Central memory CD4-positive, alpha-beta T cell (primary cell): ENCODE measurements at places on chromosomes 12 and 14.
A peak's percentile ranks its signal among the peaks of the same experiment; 100 is the strongest.

GRCh38 chr14:32224737-32225377 lies 21.8 kb upstream of the RNU6-8 start:
- no peak for DNase-seq

DNA sequence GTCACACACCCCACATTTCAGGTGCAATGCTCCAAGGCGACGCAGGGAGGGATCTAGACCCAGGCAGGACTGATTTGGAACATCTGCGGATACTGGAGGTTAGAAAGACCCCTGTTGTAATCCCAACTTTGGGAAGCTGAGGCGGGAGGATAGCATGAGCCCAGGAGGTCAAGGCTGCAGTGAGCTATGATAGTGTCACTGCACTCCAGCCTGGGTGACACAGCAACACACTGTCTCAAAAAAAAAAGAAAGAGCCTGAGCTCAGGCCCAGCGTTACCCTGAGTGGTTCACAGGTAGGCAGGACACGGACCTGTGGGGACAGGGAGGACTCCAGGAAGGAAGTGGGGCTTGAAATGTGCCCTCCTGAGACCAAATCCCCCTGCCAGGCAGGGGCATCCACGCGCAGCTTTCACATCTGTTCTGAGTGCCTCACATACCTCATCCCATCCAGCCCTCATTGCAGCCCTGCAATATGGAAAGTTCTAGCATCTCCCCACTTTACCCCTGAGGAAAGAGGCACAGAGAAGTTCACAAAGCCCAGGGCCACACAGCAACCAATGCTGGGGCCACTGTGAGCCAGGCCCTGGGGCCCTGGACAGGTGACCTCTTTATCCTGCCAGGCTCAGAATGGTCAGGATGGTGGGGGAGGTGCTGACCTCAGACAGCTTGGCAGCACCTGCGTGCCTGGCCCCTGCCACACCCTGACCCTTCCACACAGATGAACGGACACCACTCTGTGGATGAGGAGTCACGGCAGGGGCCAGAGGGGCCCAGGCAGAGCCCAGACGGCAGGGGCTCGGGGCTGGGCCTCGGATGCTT lies 34.1 kb downstream of the CCDC85C start:
- no peak for DNase-seq

- DNase-seq, result no peak
Observed at GRCh38 chr14:99674776-99675381, 9.2 kb upstream of the CYP46A1 start.

DNA sequence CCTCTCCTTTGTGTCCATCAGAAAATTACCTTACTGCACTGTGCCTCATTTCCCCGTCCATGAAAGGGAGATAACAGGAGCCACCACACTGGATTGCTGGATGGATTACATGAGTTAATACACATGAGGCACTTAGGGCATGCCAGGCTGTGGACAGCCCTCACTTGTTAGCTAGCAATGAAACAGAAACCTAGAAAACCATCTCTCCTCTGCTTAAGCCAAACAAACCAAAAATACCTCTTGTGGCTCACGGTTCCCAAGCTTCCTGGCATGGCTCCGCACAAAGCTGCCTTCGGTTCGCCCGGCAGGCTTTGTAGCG lies 660 bp upstream of the HCFC2 start:
- DNase-seq, result no peak

- no peak for DNase-seq
Observed at GRCh38 chr12:15151161-15152091, 69.8 kb downstream of the RERG start.

DNA sequence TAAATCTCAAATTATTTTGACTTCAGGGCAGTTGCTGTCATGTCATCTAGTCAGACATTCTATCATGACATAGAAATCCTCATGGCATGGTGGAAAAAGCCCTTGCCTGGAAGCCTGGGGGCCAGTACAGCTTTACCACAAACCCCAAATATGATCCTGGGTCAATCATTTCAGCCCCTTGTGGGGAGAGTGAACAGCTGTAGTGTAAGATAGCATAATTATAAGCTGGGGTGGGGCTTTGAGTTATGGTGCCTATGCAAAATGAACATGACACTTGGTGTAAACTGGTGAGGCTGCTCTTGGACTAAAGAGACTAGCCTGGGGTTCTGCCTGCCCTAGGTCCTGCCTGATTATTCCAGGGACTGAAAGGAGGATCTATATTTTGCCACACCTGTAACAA lies 207.7 kb upstream of the DDHD1 start:
- DNase-seq, result no peak

DNA sequence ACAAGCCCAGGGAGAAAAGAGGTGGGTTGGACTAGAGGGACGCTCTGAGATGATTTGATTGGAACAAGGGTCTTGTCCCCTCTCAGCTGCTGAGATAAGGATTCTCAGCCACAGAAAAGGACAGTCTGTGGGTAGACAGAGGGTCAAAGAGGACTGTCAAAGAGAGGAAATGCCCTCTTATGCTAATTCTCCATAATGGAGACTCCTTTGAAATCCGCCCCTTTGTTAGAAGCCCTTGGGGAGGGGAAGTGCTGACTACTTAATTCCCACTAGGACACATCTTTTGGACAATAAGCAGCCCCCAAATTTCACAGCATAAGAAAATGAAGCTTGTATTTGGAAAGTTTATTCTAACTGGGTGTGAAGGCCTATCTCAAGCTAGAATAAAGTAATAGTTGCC lies 176.6 kb downstream of the KTN1 start:
- DNase-seq, result no peak

DNA sequence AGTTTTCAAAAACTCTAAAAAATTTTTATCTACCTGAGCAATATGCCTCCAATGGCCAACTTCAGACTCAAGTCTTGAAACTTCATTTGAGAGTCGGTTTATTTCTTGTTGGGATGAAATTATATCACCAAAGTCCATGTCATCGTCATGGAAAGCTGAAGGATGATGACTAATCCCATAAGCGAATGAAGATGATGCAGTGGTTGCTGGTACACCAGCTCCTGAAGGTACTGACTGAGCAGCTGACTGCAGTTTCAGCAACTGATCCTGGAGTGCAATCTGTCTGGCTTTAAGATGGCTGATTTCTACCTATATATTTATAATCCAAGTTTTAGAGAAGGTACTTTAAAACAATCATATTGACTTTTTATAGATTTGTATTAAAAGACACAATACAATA lies 18.3 kb downstream of the TRIP11 start:
- DNase-seq, result no peak

DNA sequence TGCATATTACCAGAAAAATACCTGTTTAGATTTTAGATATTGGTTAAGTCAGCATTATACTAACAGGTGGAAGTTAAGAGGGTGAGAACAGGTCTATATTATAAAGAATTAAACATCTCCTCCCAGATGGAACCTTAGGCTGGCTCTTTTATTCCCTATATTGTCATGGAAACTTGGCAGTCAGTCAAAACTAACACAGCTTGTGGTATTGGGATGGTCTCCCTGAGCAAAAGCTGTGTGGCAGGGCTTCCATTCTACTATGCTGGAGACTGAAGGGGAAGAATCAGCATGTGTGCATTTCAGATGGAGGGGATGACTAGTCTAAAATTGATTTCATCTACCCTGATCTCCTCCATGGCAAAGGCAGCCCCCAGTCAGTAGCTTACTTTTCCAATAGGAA lies 66.7 kb downstream of the SMOC1 start:
- DNase-seq, result no peak

- no peak for DNase-seq
Observed at GRCh38 chr14:51715742-51716141, 64.0 kb downstream of the FRMD6 start.

DNA sequence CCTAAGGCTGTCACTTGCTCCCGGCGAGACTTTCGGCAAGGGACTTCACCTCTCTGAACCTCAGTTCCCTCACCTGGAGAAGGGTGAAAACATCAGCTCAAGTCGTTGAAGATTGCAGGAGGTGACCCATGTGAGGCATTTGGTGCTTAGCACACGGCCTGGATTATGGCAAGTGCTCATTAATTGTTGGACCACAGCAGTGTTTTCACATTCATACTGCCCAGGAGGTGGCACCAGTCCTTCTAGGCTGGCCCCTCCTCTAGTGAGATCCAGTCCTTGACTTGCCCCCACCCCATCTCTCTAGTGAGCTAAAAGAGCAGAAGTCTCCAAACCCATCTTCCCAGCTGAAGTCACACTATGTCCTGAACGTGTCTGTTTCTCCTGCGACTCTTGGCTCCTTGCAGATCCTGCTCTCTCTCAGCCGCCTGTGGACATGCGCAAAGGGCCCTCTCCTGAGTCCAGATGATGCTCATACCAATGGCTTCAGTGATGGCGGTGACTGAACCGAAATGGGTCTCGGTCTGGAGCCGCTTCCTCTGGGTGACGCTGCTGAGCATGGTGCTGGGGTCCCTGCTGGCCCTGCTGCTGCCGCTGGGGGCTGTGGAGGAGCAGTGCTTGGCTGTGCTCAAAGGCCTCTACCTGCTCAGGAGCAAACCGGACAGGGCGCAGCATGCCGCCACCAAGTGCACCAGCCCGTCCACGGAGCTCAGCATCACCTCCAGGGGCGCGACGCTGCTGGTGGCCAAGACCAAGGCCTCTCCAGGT lies 1.6 kb downstream of the FICD start:
- no peak for DNase-seq

DNA sequence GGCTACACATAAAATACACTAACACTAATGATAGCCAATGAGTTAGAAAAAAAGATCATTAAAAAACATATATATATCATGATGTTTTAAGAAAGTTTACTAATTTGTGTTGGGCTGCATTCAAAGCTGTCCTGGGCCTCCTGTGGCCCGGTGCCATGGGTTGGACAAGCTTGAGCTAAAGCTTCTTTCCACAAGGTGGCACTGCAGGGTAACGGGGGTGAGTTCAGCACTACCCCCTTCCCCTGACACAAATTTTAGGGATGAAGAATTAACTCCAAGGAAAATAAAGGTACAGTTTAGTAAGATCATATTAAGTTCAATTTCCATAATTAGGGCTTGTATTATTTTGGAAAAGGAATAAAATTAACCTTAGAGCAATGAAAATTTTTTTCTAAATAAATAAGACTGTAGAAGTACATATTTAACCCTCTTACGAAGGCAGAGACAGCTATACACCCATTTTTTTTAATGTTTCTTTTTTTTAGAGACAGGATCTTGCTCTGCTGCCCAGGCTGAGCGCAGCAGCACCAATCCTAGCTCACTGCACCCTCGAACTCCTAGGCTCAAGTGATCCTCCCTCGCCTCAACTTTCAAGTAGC lies 38.9 kb downstream of the PPP1R13B start:
- peak; percentile 47 for DNase-seq

- no peak for DNase-seq
Observed at GRCh38 chr12:5615760-5616159, 183.9 kb downstream of the NTF3 start.

DNA sequence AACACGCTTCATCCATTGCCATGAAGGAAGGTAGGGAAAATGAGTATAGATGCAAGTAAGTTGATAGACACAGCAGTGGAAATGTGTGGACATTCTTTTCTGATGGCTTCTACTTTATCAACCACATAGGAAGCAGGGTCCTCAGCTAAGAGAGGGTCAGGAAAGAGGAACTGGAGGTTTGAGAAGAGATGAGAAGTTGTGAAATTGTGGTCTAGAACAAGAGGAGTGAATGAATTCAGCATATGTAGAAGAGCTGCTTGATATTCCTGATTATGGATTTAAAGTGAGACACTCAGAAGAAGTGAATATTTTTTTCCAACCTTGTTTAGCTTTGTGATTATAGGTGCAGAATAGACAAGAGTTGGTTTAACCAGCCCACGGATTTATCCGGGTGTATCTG lies 128.5 kb downstream of the SLC15A5 start:
- no peak for DNase-seq

DNA sequence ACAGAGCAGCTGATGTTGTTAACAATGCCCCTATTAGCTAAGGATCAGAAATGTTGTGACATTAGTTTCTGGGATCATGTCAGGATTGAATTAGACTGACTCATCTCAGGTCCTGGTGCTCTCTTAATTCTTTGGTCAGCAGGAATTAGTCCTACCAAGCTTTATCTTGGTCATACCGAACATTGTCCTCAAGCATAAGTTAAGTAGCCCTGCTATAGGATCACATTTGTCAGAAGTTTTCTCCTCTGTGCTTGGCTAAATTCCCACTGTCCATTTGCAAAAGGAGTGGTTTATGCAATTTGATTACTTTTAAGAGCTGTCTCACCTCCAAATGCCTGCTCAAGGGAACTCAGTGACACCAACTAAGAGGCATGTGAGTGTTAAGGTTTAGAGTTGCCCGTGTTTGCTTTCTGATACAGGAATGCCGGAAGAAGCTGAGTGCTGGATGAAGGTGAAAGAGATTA lies 48.4 kb upstream of the IFNG-AS1 start:
- no peak for DNase-seq

DNA sequence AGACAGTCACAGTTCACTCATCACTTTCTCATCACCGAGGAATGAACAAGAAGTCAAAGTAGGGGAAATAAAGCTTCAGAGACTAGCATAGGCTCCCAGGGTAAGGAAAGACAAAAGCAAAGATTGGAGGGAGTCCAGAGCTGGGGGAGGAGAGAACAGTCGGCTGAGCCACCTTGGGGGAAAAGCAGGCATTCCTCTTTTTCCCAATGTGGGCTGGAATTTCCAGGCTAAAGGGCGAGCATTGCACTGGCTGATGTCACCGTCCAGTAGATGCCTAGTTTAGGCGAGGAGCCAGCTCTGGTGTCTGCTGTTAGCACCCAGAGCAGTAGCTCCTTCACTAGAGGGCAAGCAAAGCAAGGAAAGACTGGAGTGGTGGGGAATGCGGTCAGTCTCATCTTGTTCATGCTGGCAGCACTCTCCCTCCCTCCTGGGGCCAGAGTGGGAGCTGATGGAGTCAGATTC lies 8.5 kb upstream of the KRT75 start:
- DNase-seq, result no peak

GRCh38 chr12:45966486-45966885 lies 23.9 kb downstream of the SCAF11 start:
- DNase-seq, result no peak

- peak; percentile 76 for DNase-seq
Observed at GRCh38 chr14:91350813-91351511, 66.7 kb downstream of the CCDC88C start.

DNA sequence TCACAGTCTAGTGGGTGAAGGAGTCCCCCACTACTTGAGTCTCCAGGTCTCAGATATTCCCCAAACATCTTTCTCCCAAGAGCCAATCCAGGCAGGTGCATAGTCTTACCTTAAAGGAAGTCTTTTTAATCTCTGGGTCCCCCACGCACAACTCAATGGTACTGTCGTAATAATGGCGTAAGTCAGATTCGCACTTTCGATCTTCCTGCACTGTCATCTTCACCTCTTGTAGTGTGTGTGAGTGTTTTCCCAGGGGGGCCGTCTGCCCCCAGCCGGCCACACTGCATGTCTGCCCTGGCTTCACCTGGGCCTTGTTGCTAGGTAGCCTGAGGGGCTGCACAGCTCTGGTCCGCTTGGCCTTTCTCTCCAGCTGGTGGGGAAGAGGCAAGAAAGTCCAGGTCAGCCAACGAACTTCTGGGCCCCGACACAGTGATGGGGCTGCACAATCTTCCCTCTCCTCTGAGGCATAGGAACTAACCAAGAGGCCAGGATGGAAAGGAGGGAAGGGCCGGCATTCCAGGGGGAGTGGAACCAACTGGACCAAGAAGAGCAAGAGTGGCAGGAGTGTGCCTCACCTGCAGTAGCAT lies 2.1 kb downstream of the GZMB start:
- no peak for DNase-seq
